Fibroblast of lung (primary cell): ENCODE measurements at places on chromosomes 2 and 18. TPM values are rescaled to one million over a fixed set of nuclear protein-coding genes. Genes with fewer than 3 reads are reported as not detected.
A peak's percentile ranks its signal among the peaks of the same experiment; 100 is the strongest.

Gene LBX2
- 1.5 and 3.0 TPM in 2 replicates for total RNA-seq

Gene WNT10A
- total RNA-seq, result not detected in 2 replicates

- peak; percentile 66 for DNase-seq
Observed at GRCh38 chr18:48022531-48023329, 92.3 kb upstream of the SMAD2 start.

- DNase-seq, result peak; percentile 95
Observed at GRCh38 chr2:120914839-120915521, 179.3 kb downstream of the GLI2 start.

DNA sequence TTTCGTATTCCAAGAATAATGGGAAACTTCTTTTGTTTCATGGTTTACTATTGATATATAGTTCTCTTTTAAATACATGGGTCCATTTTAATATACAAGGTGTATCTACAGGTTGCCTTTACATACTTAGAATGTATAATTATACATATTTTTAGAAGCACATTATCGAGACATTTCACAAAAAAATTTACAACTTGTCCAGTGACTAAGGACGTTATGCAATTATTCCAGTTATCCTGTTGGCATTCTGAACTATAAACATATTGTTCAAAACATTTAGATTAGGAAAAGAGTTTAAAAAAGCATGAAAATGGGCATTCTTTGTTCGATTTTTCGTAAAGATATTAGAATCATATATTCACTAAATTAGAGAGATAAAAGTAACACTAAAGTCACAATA is 344.6 kb upstream of the TMEFF2 start:
- no peak for DNase-seq

DNA sequence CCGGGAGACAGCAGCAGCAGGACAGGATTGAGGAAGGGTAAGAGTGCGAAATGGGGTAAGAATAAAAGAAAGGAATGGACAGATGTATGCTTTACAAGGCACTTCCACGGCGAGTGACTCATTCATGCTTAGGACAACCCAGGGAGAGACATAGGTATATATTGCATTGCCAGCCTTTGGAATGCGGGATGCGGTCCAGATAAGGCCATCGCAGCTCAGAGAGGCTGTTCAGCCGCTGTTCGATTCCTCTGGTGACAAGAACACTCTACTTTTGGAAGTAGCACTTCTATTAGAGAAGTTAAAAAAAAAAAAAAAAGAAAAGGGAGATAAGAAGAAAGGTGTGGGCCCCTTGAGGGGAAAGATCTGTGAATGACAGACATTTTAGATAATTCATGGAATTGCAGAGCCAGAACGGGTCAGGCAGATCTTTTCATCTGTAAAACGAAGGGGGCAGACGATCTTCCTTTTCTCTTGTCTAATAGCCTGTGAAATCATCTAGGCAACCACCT is 819 bp upstream of the NCOA1 start:
- peak; percentile 46 for DNase-seq
